HAP-1 (cell line): ENCODE measurements at places on chromosomes 1 and 21.

DNA sequence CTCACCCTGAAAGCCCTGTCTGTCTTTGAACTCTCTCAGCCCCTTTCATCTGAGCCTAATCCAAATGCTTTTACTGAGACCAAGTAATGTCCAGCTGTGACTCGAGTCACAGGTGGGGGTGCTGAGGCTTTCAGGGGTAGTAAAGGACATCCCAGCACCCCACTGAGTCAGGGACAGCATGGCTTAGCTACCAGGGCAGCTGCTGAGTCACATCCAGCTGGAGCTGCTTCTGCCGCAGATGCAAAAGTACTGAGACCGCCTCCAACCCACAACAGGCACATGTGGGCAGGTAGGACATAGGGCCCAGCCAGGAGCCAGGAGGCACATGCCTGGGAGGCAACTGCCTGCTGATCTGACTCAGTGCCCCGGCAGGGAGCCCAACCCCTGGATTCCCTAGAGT lies 6.7 kb upstream of the VSIG8 start:
- no peak for DNase-seq

DNA sequence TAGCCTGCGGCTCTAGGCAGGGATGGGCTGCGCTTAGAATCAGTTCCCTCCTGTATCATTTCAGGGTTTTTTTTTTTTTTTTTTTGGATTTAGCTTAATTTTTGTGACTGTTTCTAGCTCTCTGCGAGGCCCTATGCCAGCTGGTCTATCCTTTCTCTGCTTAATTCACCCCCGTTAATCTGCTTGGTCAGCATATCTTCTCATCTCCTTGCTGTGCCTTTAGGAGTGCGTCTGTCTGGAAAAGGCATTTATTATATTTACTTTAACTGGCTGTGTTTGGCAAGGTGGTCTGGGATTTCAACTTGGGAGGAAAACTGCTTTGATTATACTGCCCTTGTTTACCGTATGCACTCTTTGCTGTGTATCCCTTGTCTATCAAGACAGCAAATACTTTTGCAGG lies 184.8 kb upstream of the KIAA0040 start:
- DNase-seq, result no peak

DNA sequence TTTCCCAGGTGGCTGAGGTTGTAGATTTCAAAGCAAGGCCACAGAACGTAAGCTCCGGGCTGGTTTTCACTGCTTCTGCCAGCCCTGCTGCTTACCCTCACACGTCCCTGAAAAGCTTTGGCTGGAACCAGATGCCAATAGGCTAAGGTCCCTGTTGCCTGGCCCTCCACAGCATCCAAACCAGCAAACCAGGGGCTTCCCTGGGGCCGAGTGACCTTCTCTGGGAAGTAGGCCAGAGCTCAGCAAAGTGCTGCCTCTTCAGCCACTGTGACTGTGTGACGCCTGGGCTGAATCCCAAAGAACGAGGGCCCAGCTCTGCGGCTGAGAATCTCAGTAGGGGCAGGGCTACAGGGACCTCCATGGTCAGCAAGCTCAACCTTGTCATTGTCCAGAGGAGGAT lies 28.9 kb upstream of the RBM15 start:
- no peak for DNase-seq

GRCh38 chr1:11835441-11836225 lies 11.9 kb downstream of the NPPA start:
- no peak for DNase-seq

GRCh38 chr1:245715291-245715701 lies 560.5 kb downstream of the KIF26B start:
- DNase-seq, result no peak

DNA sequence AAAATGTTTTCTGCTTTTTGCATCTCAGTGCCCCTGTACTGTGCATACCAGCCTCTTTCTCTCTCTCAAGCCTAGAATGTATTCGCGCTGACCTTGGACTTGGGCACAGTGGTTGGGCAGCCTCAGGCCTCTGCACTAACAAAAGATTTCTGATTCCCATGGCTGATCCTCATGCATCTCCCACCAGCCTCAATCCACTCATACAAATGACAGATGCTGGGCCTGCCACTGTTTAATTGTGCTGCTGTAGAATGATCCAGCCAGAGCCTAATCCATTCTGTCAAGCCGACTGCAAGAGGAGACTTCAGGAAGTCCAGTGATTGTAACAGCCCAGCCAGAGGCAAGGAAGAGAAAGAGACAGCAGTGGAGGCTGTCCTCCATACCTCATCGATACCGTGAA lies 180.8 kb downstream of the ASTN1 start:
- DNase-seq, result no peak

- DNase-seq, result peak; percentile 72
Observed at GRCh38 chr21:25638660-25639550, at the start of gene JAM2. Gene JAM2, plus strand, starts transcription at chr21:25639258. Its CDS starts 564 bp downstream, at chr21:25639822.

GRCh38 chr1:207873055-207873890 lies 37.7 kb downstream of the CD34 start:
- DNase-seq, result no peak

GRCh38 chr1:178506669-178507068 lies 6.2 kb upstream of the TEX35 start:
- DNase-seq, result no peak

- no peak for DNase-seq
Observed at GRCh38 chr1:169043823-169044222, 62.7 kb upstream of the ATP1B1 start.

GRCh38 chr1:244653439-244654107 lies 647 bp downstream of the DESI2 start:
- peak; percentile 33 for DNase-seq

DNA sequence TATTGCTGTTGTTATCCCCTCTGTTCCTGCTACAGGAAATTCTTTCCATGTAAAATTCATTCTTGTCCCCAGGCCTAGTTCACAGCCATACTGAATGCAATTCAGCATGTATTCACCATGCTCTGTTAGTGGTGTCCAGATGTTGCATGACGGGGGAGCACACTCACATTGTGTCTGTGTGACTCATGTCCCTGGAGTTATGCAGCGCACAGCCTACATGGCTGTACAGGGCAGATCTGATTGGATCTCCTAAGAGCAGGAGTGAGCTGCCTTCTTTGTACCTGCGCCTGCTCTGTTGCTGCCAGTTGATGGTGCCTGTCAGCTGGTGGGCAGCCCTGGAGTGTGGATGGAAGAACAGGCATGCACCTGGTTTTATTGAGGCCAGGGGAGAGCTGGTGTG lies 17.6 kb downstream of the HTR6 start:
- no peak for DNase-seq

DNA sequence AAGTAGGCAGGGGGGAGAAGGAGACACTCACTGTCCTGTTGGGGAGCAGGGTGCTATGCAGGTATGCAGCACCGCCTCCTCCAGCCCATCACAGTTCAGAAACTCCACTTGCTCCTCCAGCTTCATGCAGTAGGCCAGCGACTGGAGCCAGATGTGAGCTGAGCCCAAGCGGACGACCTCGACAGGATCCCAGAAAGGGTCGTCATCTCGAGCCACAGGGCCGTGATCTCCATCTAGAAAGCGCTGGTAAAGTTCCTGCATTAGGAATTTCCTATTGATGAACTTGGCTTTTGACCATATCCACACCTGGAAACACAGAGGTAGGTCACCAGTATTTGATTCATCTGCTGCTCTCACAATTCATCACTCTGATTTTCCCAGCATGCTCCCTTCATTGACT lies 56.1 kb downstream of the SCCPDH start:
- no peak for DNase-seq

DNA sequence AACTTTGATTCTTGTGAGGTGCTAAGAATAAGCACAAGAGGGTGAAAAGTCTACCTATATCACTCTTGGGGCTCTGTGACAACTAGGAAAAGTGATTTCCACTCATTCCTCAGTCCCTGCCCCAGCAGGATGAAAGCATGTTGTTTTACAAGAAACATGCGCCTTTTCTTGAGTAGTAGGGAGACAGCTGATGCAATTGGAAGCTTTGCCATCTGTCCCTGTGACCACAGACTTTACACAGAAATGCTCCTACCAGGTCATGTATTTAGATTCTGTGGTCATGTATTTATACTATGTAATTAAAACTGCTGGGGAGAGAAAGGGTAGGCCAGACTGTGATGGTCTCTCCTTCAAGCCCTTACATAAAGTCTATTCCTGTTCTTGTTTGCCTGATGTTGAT lies 445.5 kb downstream of the PTPRC start:
- DNase-seq, result no peak

- no peak for DNase-seq
Observed at GRCh38 chr21:45574691-45575090, 32.5 kb upstream of the SLC19A1 start.

- DNase-seq, result no peak
Observed at GRCh38 chr1:178847396-178847849, 23.5 kb downstream of the ANGPTL1 start.
